Neural progenitor cell (in vitro differentiated cells): ENCODE measurements at places on chromosomes 5 and 9.

GRCh38 chr5:99936911-99937310 lies 598.3 kb upstream of the FAM174A start:
- no peak for DNase-seq

- DNase-seq: peak; percentile 13
These were observed 45.0 kb upstream of the N4BP3 start for GRCh38 chr5:178068293-178068692.

DNA sequence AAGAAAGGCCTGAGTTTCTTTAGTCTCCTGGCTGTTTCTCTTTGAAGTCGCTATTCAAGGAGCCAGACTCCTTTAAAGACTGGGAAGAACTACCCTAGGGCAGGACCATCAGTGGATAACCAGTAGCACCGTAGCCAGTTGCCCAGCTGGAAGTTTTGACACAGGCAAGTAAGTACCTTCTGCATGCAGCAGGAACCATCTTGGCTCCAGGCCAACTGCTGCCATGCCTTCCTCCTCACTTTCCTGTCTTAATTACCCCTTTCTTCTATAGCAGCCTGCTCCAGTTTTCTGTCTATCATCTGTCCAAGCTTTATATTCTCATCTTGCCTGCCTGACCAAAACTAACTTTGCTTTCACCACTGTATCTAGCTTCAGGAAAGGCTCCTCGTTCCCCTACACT lies 149.7 kb upstream of the SV2C start:
- no peak for DNase-seq

DNA sequence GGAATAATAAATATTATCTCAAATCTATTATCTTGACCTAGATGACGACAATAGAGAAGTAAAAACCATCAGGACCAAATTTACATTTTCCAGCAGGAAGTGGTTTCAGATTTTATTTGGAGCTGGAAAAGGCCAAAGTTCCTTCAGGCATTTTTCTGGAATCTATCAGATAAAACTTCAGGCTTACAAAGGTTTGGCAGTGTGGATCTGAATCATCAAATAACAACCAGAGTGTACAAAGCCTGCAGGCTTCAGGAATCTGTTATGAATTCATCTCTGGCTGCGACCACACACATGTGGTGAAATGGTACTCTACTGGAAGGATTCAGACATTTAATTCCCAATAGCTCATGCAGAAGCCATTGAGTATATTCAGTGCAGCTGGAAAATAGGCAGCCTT lies 726.4 kb upstream of the GRAMD2B start:
- DNase-seq: no peak

- no peak for DNase-seq
These were observed 108.1 kb upstream of the SPRY4 start for GRCh38 chr5:142432961-142433360.

GRCh38 chr9:2583308-2584013 lies 38.1 kb upstream of the VLDLR start:
- DNase-seq: no peak

- no peak for DNase-seq
These were observed 26.1 kb downstream of the MAMDC2 start for GRCh38 chr9:70069704-70070103.

DNA sequence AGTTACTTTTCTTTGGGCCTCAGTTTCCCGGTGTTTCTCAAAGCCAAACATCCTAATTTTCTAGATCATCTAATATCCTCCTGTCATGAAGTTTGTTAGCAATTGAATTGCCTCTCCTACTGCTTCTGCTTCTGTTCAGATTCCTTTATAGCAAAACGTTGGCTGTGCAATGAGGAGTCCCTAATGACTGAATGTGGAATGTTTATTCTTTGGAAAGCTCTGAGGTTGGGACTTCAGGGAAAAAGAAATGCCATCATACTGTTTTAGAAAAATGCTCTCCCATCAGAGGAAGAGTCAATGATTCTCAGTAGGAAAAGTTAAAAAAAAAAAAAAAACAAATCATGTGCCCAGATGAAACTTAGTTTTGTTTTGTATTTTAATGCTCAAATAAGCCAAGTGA lies 268.7 kb upstream of the PAPPA start:
- DNase-seq: no peak

DNA sequence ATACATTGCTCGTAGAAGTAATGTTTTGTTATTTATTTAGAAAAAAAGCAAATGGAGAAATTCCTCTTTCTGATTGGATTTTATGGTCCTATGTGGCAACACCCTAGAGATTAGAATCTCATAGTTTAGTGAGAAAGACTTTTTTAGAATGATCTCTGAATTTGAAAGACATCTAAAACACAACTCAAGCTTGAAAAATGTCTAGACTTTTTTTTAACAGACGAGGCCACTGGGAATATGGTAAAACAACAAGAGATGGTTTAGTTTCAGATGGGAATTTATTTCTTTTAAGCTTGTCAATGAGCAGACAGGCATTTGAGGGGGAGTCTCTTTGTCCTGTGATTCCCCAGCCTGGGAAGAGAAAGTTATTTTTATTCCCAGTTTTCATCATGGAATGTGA lies 122.1 kb downstream of the NTRK2 start:
- DNase-seq: no peak
